ENCODE measurements at places on chromosomes 2 and 18.

DNA sequence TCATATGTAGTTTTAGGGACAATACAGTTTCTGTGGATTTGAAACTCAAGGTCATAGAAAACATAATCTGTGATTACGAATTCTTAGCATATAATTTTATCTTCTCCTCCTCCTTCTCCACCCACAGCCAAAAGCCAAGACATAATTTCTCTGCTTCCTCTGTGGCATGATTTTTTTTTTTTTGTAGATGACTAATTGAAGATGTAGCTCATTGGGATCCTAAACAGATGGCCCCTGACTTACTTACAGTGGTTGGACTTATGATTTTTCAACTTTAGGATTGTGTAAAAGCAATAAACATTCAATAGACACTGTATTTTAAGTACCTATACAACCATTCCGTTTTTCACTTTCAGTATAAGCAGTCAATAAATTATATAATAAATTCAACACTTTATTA is 42.3 kb downstream of the FSIP2 start:
- no peak for DNase-seq

GRCh38 chr2:128090575-128090944 is 440 bp upstream of the UGGT1 start:
- DNase-seq: no peak

- DNase-seq: no peak
Observed at GRCh38 chr18:41967680-41968079, 12.6 kb downstream of the PIK3C3 start.

DNA sequence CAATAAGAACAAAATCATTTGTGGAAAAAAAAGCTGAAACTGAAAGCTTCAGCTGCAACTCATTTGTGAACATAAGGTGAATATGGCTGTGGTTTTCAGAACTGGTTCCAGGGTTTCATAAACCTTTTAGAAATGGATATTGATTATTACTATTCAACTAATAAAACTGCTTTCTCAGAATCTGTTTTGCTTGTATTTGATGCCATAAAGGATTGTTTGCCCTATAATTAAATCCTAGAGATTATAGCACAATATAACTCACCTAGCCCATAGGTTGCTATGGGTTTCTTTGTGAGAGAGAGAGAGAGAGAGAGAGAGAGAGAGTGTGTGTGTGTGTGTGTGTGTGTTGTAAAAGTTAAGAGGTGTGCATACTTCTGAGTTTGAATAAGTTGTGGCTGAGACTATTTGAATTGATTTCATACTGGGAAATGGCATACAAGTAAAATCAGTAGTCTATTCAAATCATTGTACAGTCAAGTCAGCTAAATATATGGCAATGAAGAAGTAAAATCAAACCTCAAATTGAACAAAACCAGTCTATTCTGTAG is 339.2 kb downstream of the ARHGAP15 start:
- DNase-seq: no peak

DNA sequence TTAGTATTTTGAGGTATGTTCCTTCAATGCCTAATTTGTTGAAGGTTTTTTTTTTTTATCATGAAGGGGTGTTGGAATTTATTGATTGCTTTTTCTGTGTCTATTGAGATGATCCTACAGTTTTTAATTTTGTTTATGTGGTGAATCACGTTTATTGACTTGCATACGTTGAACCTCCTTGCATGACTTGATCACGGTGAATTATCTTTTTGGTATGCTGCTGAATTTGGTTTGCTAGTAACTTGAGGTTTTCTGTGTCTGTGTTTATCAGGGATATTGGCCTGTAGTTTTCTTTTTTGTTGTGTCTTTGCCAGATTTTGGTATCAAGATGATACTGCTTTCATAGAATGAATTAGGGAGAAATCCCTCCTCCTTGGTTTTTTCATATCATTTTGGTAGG is 23.9 kb downstream of the CLIP4 start:
- DNase-seq: no peak

DNA sequence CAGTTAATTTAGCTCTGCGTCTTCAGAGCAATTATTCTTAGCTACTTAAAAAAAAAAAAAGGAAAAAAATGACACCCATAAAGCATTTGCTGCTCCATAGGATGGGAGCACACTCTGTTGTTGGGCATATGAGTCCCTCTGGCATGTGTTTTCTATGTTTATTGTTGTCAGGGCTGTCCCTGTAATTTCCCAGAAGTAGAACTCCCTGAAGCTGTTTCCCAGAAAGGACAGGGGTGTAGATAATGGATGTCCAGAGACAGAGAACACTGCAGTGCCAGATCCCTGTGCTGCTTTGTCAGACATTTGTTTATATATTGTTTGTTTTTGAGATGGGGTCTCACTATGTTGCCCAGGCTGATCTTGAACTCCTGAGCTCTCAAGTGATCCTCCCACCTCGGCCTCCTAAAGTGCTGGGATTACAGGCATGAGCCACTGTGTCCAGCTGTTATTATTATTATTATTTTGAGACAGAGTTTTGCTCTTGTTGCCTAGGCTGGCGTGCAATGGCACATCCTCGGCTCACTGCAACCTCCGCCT is 32.6 kb downstream of the GALM start:
- no peak for DNase-seq

DNA sequence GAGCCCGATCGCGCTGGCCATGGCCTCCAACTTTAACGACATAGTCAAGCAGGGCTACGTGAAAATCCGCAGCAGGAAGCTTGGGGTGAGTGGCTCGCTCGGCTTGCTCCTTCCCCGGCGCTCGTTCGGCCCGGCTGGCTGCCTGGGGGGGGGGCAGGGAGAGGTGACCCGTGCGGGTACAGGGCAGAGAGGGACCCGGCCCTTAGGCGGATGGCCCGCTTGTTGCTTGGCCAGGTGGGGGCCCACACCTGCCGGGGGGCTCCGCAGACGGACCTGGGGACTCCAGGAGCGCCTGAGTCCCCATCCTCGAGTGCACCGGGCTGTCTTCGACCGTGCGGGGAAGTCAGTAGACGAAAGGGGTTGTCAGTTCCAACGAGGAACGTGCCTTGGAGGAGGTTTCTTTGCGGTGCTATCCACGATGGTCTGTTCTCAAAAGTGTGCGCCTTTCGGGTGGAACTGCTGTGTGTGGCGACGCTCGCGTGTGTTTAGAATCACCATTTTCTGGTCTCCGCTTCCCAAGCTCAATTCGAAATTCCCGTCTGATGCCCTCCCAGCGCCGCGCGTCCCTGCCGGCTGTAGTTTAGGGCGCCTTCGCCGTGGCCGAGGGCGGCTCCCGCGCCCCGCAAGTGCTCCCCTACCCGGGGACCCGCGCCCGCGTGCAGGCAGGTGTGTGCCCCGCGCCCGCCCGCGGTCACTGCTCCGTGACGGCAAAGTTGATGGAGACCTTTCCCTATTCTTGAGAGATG is 711 bp downstream of the DOK6 start:
- DNase-seq: no peak

- DNase-seq: no peak
Observed at GRCh38 chr2:182393270-182393760, 33.5 kb downstream of the PDE1A start.

- DNase-seq: no peak
Observed at GRCh38 chr2:234852941-234853340, 98.9 kb upstream of the SH3BP4 start.

GRCh38 chr18:2686349-2686968 is 30.9 kb downstream of the SMCHD1 start:
- peak; percentile 12 for DNase-seq

- DNase-seq: no peak
Observed at GRCh38 chr2:68548396-68548795, 81.0 kb downstream of the APLF start.

GRCh38 chr18:54710074-54710899 is 118.0 kb upstream of the RAB27B start:
- DNase-seq: no peak

- no peak for DNase-seq
Observed at GRCh38 chr2:95670167-95670566, 78.4 kb downstream of the TRIM43 start.

GRCh38 chr2:111990375-111990774 is 64.7 kb upstream of the TMEM87B start:
- DNase-seq: no peak

DNA sequence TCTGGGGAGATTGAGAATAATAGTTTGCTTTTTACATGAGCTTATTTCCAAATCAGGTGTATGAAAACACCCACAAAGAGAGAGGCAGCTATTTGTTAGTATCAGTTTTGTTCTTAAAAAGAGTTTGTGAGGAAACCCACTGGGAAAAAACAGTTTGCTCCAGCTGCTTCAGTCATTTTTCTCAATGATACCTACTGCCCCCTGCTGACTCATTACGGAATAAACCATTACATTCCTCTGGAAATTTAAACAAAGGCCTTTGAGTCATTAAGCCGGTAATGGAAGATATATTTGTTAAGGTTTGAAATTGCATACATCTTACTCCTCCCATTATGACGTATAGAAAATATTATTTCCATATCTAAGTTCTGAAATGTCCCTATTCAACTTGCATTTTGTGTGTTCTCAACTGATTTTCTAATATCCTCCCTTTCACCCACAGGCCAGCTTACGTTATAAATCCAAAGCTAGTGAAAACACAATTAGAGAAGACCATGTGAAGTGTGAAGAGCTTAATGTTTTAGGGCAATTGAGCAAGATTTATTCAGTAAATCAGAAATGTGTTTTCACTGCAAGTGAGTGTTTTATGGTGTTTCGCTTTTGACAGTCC is 761.6 kb downstream of the DSC3 start:
- DNase-seq: no peak

- DNase-seq: no peak
Observed at GRCh38 chr18:62418258-62418657, 93.1 kb downstream of the TNFRSF11A start.

DNA sequence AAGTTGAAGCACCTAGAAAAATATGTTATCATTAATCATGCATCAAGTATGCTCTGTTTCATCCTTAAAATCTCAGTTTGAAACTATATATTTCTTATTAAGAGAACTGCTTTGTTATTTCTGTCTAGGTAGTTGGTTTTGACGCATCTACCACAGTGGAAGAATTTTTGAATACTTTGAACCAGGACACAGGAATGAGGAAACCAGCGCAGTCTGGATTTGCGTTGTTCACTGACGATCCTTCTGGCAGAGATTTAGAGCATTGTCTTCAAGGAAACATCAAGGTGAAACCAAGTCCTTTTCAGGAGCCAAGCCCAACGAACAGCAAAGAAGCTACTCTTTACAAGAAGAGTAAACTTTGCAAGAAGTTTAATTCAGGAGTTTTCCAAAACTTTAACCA is 30.1 kb upstream of the DYNC2LI1 start:
- no peak for DNase-seq

- DNase-seq: no peak
Observed at GRCh38 chr2:195057001-195057400, 600.0 kb upstream of the SLC39A10 start.

DNA sequence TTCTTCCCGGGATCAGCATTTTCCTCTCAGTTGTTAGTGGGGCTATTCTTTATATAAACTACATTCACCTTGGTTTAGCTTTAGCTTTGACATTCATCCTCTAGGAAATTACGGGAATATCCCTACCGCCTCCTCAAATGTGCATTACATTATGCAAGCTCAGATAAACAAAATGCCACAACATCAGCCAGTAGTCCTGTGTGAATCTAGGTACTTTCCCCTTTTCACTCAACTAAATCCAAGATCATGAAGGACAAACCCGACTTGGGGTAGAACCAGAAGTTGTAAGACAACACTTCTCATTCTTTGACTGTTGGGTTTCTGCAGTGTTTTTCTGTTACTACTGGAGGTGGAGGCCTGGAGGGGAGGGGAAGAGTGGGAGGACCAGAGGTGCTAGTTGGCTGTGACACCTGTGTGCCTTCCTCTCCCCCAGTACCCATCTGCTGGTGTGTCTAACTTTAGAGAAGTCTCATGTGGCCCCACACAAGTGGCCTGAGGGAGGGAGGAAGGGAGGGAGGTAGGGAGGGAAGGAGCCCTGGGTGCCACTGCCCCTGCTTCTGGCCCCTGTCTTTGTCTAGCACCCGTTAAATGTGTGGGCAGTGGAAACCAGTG is 84.8 kb upstream of the BCL2L11 start:
- DNase-seq: no peak

DNA sequence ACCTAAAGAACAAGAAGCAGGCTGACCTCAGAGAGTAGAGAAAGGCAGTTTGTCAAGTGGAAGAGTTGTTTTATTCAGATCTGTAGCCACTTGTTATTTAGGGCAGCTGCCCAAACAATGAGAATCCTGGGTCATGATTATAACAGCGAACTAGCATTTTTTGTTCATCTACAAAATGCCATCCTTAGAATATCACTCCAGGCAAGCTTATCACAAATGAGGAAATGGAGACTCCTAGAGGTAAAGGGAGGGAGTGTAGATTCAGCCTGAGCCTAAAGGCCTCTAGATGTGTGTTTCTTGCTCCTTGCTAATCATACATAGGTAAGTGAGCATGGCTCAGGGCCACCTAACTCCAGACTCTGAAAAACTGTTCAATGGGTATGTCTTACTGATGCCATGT is 126.1 kb downstream of the HNMT start:
- DNase-seq: no peak

DNA sequence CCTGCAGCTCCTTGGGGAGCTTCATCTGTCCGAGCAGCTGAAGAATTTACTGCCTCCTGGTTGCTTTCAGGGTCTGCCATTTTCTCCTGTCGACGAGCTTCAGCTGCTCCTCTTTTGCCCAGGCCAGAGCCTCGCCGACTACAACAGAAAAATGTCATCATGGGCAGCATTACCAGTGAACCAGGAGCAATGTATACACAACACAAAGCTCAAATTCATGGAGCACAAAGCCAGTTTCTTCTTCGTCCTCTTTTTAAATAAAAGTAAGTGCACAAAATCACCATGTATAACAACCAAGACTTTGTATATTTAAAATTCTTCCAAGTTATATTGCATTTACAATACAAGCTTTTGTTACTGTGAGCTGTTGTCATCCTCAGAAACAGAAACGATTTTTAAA is 85.0 kb downstream of the TRIP12 start:
- no peak for DNase-seq

DNA sequence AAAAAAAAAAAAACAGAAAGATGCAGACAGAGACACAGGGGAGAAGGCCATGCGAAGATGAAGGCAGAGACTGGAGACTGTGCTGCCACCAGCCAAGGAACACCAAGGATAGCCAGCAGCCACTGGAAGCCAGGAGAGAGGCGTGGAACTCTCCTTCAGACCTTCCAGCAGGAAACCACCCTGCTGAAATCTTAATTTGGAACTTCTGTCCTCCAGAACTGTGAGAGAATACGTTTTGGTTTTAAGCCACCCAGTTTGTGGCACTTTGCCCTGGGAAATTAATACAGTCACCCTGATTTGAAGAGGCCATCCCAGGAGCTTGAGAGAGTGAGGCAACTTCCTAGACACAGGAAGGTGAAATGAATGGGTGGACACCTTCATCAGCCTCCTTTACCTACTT is 93.7 kb downstream of the IRS1 start:
- DNase-seq: no peak

- DNase-seq: no peak
Observed at GRCh38 chr2:219645631-219646527, 18.4 kb downstream of the SLC4A3 start.

GRCh38 chr18:37564711-37565100 is 892 bp downstream of the CELF4 start:
- no peak for DNase-seq

- no peak for DNase-seq
Observed at GRCh38 chr2:224109751-224110150, 70.7 kb upstream of the SERPINE2 start.
